Stimulated activated CD4-positive, alpha-beta T cell treated with anti-CD3 and anti-CD28 coated beads, TNF-alpha, amount 100 ng/mL, for 48 hours (primary cell): ENCODE measurements at places on chromosomes 2 and 18.

GRCh38 chr2:236980961-236981360, 104.7 kb upstream of the COPS8 start:
- DNase-seq: no peak

DNA sequence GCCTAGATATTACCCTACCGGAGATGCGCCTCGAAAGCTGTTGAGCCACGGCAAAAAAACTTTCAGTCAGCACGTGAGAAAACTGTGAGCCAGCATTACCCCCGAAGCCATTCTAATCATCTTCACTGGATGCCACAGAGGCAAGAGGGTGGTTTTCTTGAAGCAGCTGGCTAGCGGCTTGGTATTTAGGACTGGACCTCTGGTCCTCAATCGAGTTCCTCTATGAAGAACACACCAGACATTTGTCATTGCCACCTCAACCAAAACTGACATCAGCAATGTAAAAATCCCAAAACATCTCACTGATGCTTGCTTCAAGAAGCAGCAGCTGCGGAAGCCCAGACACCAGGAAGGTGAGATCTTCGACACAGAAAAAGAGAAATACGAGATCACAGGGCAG, 52.8 kb upstream of the SLC66A3 start:
- no peak for DNase-seq

- no peak for DNase-seq
Observed at GRCh38 chr2:54079331-54079730, 36.1 kb upstream of the ACYP2 start.

DNA sequence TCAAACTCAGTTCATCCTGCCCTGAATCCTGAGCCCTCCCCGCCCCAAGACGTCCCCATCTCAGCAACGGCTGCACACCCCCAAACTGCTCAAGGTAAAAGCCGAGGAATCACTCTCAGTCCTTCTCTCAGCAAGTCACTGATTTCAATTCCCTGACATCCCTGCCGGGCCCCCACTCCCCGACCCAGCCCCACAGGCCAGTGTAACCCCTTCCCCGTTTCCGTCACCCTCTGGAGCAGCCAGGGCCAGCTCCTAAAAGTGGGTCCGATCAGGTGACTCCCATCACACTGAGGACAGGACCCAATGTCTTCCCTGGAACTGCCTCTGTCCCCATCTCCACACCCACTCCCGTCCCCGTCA, 20.5 kb downstream of the SNORC start:
- DNase-seq: no peak

GRCh38 chr2:113242327-113242726, 36.4 kb downstream of the PAX8 start:
- DNase-seq: no peak

DNA sequence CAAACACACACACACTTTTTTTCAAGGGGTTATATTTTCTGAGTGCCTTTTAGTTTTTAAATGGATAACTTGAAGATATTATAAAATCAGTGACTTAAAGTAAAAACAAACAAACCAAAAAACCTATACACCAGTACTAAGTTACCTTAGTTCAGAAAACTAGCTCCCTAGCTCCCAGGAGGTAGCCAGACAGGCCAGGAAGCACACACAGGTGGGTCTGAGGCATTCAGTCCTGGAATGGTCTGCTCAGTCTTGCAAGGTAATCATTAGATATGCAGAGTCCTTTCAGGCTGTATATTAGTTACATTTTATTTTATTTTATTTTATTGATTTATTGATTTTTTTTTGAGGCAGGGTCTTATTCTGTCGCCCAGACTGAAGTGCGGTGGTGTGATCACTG, 10.7 kb upstream of the DYNC2LI1 start:
- no peak for DNase-seq
